ENCODE measurements at places on chromosomes 3 and 15. TPM values are rescaled to one million over a fixed set of nuclear protein-coding genes. Genes with fewer than 3 reads are reported as not detected.
A peak's percentile ranks its signal among the peaks of the same experiment; 100 is the strongest.

Gene MITF
- total RNA-seq = 11.6 TPM

Gene REC114
- not detected for total RNA-seq

Gene SLC7A14
- total RNA-seq = 0.29 TPM

Gene CHDH
- total RNA-seq = 0.88 TPM

Gene PP2D1
- not detected for total RNA-seq

Gene DNAH12
- under 0.01 TPM for total RNA-seq

- no peak for DNase-seq
- no peak overlapping the region for H3K27ac ChIP-seq
- H3K27me3 ChIP-seq = no peaks in the 10 kb centered on the region
- H3K4me3 ChIP-seq = no peak overlapping the region
- no peaks in the 10 kb centered on the region for H3K4me1 ChIP-seq
Observed at GRCh38 chr3:24578951-24579421, 84.3 kb upstream of the THRB start.

DNA sequence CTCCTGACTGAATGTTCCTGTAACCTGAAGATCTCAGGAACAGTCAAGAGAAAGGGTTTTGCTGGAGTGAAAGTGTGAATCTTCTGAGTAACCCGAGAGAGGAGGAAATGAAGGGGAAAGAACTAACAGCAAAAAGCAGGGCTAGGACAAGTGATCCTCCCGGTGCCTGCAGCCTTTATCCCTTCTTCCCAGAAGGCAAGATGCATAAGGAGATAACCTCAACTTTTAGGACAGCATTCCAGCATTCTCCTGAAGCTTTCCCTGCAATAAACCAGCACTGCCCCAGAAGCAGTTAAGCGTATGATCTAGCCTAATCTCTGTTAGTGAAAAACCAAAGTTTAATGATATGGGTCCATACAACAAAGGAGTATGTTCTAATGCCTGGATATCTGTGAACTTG is 298.8 kb downstream of the MEX3B start:
- H3K27ac ChIP-seq = no peak overlapping the region
- H3K4me3 ChIP-seq = no peak overlapping the region
- no peak for DNase-seq
- no peaks in the 10 kb centered on the region for H3K36me3 ChIP-seq

DNA sequence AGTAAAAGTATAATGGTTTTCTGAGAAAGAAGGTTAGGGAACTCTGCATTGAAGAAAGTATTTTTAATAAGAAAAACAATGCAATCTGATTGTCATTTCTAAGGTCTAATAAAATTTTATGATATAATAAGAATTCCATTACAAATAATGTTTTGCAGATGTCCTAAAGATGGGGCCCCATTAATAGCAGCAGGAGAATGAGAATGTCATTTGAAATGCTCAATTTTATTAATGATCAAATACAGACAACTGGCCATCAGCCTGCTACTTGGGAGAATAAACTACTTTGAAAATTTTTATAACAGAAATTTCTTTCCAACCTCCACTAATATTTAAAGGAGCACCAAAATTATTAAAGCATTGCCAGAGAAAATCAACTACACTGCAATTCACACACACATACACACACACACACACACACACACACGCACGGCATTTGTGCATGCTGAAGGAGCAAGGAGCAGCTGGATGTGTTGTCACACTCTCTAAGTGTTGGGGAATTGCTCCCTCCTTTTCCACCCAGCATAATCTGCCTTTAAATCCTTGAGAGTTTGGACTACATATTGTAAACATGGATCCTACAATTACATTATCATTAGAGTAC is 109.5 kb downstream of the THRB start:
- no peak overlapping the region for H3K4me3 ChIP-seq
- H3K27ac ChIP-seq = no peak overlapping the region

GRCh38 chr15:57158589-57158988 is 217.7 kb upstream of the CGNL1 start:
- no peak overlapping the region for H3K4me3 ChIP-seq
- peaks cover 34% of the 10 kb centered on the region for H3K4me1 ChIP-seq
- DNase-seq = no peak
- no peaks in the 10 kb centered on the region for H3K36me3 ChIP-seq
- H3K27ac ChIP-seq = peak overlapping the region; percentile 17
- no peaks in the 10 kb centered on the region for H3K27me3 ChIP-seq
